ENCODE measurements at places on chromosomes 16 and 17. TPM values are rescaled to one million over a fixed set of nuclear protein-coding genes. Genes with fewer than 3 reads are reported as not detected.

CDH5 gene
- polyA plus RNA-seq: 4.0 TPM

SYT17 gene
- polyA plus RNA-seq: 4.4 TPM

RCVRN gene
- not detected for polyA plus RNA-seq

TBC1D3 gene
- not detected for polyA plus RNA-seq

C17orf78 gene
- polyA plus RNA-seq: not detected

ETV4 gene
- 4.4 TPM for polyA plus RNA-seq

BLMH gene
- 14.4 TPM for polyA plus RNA-seq

NME1 gene
- polyA plus RNA-seq: 52.4 TPM

TNP2 gene
- polyA plus RNA-seq: not detected

ABCA9 gene
- 2.3 TPM for polyA plus RNA-seq

DUSP3 gene
- 49.8 TPM for polyA plus RNA-seq

BTBD17 gene
- not detected for polyA plus RNA-seq

CDR2L gene
- 4.4 TPM for polyA plus RNA-seq

SCGB1C2 gene
- polyA plus RNA-seq: not detected

CCNF gene
- 0.46 TPM for polyA plus RNA-seq

DNAJA3 gene
- 28.0 TPM for polyA plus RNA-seq

HLF gene
- polyA plus RNA-seq: 2.9 TPM

KRTAP4-9 gene
- not detected for polyA plus RNA-seq

GAST gene
- polyA plus RNA-seq: not detected

SYCE1L gene
- polyA plus RNA-seq: 5.0 TPM

PRR35 gene
- polyA plus RNA-seq: not detected

COX11 gene
- 18.5 TPM for polyA plus RNA-seq

RSKR gene
- polyA plus RNA-seq: 1.2 TPM

TMEM100 gene
- polyA plus RNA-seq: 35.3 TPM

MPP3 gene
- polyA plus RNA-seq: 9.3 TPM

Data from stomach (tissue), 19 donors.